A549 treated with GW870086 at 1 μM for 4 hours (cell line): ENCODE measurements at places on chromosomes 12 and 14. TPM values are rescaled to one million over a fixed set of nuclear protein-coding genes. Genes with fewer than 3 reads are reported as not detected.

The SCYL2 gene
- 14.8 to 23.6 TPM (median 19.8 TPM) in 5 replicates for total RNA-seq

The PAX9 gene
- 2.1 to 3.4 TPM (median 3.2 TPM) in 5 replicates for total RNA-seq

The CINP gene
- 54.9 to 65.3 TPM (median 60.8 TPM) in 5 replicates for total RNA-seq

The SLC8A3 gene
- total RNA-seq, result not detected in 5 replicates

The TRAFD1 gene
- total RNA-seq, result 14.6 to 17.6 TPM (median 17.0 TPM) in 5 replicates

The ALX1 gene
- total RNA-seq, result 4.5 to 5.5 TPM (median 5.0 TPM) in 5 replicates
